ENCODE measurements at places on chromosomes 3 and 15. TPM values are rescaled to one million over a fixed set of nuclear protein-coding genes. Genes with fewer than 3 reads are reported as not detected.

The TLR9 gene
- not detected for total RNA-seq

The FBLN2 gene
- total RNA-seq = 35.5 TPM

The DOCK3 gene
- 0.52 TPM for total RNA-seq

The TRIM42 gene
- not detected for total RNA-seq

The CCR8 gene
- not detected for total RNA-seq

The UBE2E1 gene
- 83.0 TPM for total RNA-seq

The SLC2A2 gene
- total RNA-seq = not detected

The FAM98B gene
- total RNA-seq = 25.6 TPM
